ENCODE measurements at places on chromosomes 11 and 22. TPM values are rescaled to one million over a fixed set of nuclear protein-coding genes. Genes with fewer than 3 reads are reported as not detected.

DNA sequence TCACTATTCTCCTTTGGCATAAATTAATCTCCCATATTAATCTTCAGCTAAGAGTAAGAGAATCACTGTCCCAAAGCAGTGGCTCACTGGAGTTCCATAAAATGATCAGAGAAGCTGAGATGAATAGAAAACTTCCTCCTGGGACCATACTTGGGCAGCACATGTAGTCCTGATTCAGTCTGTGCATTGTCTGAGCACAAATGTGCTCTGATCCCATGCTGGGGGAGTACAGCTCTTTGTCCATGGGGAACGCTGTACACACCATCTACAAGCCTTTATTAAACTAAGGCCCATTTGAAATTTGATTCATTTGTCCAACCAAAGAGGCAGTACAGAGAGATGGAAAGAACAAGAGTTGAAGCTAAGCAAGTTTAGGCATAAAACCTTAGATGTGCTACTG, 147.4 kb upstream of the PGR start:
- no peak for DNase-seq

DNA sequence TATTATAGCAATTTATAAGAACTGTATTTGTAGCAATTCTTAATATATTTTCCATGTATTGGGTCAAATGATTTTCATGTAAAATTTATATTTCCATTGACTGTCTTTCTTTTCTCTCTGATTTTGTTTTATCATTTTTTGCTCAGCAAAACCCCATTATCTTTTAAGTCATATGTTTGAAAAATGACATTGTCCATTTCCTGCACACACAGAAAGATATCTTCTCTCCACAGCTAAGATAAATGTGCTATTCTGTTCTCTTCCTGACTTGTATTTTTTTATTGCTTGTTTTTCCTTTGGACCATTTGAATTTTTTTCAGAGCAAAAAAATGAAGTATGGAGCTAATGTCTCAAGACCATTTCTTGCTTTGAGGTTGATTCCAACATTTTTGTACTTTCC, 6.3 kb upstream of the LRRC55 start:
- no peak for DNase-seq

- no peak for DNase-seq
Observed at GRCh38 chr11:126790550-126791081, 210.0 kb downstream of the KIRREL3 start.

GRCh38 chr11:120441592-120441991, 70.0 kb upstream of the GRIK4 start:
- DNase-seq: no peak

- no peak for DNase-seq
Observed at GRCh38 chr11:82718307-82718706, 15.4 kb downstream of the FAM181B start.

GRCh38 chr11:114084414-114084813, 24.9 kb downstream of the ZBTB16 start:
- no peak for DNase-seq

- no peak for DNase-seq
Observed at GRCh38 chr22:35645646-35646045, 2.6 kb upstream of the APOL6 start.

- no peak for DNase-seq
Observed at GRCh38 chr11:112759418-112759817, 201.8 kb upstream of the NCAM1 start.

DNA sequence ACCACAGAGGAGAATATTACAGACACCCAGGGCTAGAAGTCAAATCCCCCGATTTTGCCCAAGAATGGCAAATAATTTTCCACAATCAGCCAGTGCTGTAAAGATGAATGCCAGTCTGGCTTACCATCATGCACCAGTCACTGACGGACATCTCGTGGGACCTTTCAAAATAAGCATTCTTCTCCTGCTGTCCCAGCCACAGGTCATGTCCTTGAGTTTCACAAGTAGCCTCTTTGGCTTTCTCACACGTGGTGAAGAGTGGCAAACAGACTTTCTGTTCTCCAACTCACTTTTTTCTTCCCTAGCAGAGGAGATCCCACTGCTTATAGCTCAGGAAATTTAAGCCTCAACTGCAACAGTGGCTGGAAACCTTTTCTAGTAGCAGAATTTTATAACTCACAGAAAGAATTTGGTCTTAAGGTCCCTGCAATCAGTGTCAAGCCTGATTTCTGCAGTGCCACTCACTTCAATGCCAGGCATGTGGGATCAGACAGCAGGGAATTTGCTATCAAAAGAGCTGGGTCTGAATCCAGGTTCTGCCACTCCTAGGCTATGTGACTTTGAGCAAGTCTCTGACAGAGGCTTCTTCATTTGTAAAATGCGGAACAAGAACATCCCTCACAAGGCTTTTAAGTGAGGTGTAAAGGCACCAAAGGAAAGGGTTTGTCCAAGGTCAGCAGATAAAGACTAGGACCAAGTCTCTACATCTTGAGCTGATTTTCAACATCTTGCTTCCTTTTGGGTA, 3.6 kb downstream of the PIK3IP1 start:
- no peak for DNase-seq

- no peak for DNase-seq
Observed at GRCh38 chr11:96187822-96188221, 155.2 kb downstream of the MAML2 start.

DNA sequence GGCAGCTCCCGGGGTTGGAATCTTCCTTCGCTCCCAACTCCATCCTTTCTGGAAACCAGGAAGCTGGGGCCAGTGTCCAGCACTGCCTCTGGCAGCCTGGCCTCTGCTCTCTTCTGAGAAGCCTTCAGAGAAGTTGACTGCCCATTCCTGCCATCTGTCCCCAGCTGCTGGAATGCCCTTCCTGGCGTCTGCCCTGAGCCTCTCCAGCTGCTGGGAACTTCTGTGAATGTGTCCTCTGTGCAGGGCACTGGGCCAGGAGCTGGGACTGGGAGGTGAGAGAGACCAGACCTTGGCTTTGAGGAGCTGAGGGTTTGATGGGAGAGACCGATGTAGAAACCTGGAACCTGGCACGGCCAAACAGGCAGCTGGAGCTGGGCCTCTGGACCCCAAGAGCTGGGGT, 5.9 kb upstream of the SOX10 start:
- DNase-seq: no peak

DNA sequence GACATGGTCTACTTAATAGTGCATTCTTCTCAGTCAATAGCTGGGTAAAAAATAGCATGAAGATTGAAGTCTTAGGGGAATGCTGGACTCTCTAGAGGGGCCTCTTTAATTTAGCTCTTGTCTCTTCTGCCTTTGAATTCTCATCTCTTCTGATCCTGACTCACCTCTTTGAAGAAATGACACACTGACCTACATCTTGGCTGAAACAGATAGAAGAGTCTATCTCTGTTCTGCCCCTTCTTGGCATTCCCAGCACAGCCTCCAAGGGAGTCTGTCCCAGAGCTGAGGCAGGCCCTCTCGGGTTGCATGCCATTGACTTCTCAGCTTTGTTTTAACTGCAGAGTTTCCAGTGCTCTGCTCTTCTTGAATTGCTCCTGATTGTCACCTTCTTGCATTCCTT, 55.7 kb downstream of the PTPRJ start:
- DNase-seq: no peak

DNA sequence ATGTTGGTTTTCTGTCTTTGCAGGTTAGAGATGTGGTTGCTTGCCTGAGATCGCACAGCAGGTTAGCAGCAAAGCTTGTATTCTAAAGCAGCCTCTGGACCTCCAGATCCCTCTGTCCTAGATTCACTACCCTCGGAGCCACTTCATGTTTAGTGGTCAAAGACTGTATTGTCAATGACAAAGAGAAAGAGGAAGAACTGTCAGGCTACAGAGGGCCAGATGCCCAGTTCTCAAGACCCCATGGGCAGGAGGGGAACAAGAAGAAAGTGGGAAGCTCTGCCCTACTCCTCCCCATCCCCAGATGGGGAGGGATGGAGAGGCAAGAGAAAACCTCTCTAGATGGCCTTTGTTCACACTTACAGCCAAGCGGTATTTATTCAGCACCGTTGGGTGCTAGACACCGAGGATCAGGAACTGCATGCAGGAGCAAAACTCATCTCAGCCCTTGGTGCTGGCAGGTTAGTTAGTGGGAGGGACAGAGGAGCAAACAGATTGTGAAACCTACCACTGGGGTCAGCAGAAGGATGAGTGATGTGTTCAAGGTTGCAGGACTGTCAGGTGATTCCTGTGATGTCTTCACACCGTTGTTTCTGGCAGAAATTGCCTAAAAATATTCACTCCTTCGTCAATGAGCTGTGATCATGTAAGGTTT, 38.3 kb upstream of the PTPRJ start:
- DNase-seq: no peak

GRCh38 chr11:128749974-128750373, 56.1 kb downstream of the FLI1 start:
- DNase-seq: no peak

GRCh38 chr11:92793189-92793588, 176.3 kb upstream of the MTNR1B start:
- no peak for DNase-seq

DNA sequence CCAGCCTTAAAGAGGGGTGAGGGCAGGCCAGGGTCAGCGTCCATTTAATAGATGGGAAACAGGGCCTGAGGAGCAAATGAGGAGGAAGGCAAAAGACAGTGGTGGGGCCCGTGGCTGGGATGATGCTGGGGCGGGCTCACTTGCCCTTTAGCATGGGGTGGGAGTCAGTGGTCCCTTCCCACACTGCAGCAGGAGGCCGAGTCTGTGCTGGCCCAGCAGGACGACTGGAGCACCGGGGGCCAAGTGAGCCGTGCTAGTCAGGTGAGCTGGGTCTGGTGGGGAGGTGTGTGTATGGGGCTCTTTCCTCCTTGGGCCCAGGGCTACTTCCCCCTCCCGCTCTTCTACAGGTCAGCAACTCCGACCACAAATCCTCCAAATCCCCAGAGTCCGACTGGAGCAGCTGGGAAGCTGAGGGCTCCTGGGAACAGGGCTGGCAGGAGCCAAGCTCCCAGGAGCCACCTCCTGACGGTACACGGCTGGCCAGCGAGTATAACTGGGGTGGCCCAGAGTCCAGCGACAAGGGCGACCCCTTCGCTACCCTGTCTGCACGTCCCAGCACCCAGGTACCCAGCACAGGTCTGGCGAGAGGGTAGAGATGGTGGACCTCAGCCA, 12.8 kb downstream of the SCYL1 start:
- no peak for DNase-seq

DNA sequence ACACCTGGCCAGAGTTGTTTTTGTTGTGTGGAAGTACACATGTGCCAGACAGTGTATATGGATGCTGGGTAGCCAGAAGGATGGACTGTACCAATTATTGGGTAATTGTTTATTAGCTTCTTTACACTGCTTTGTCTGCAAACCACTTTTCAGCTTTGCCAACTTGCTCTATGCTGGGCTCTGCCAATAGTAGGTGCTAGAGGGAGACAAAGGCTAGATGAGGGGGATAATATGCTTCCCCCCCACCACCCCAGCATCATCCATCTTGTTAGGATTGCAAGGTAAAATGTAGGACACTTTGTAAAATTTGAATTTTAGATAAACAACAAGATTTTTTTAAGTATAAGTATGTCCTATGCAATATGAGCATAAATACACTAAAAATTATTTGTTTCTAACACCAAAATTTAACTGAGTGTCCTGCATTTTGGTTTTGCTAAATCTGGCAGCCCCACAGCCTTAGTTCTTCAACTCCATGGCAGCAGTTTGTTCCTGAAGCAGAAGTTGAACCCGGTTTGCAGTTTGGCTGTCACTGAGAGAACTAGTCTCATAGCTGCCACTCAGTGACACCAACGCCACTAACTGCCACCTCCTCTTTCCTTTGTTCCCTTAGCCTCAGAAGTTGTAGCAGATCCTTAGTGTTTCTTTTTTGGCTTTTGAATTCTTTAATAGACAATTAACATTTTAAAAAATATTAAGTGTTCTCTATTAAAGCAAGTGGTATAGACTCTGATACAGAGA, 78.8 kb downstream of the CCDC81 start:
- DNase-seq: no peak

GRCh38 chr11:126186025-126186698, 25.3 kb downstream of the RPUSD4 start:
- no peak for DNase-seq

The OR52H1 gene
- not detected for total RNA-seq

The GDPD4 gene
- total RNA-seq: not detected

The PNPLA5 gene
- total RNA-seq: not detected

The TTC36 gene
- total RNA-seq: not detected

The C11orf52 gene
- total RNA-seq: not detected

The DENND6B gene
- 1.8 TPM for total RNA-seq

The DEUP1 gene
- total RNA-seq: not detected

The TPH1 gene
- 0.73 TPM for total RNA-seq

The DDB1 gene
- total RNA-seq: 184 TPM
